ENCODE measurements at places on chromosomes 3 and 15. TPM values are rescaled to one million over a fixed set of nuclear protein-coding genes. Genes with fewer than 3 reads are reported as not detected.

- DNase-seq: peak; percentile 11
- H3K4me3 ChIP-seq: no peak overlapping the region
These were observed 127.2 kb upstream of the DLG1 start for GRCh38 chr3:197425485-197426120.

- H3K4me1 ChIP-seq: no peaks in the 10 kb centered on the region
- H3K36me3 ChIP-seq: no peaks in the 10 kb centered on the region
- no peak overlapping the region for H3K27ac ChIP-seq
- no peak overlapping the region for H3K4me3 ChIP-seq
- no peak for DNase-seq
These were observed 101.2 kb downstream of the TLE3 start for GRCh38 chr15:69996321-69997160.

- H3K4me3 ChIP-seq: no peak overlapping the region
- H3K27ac ChIP-seq: no peak overlapping the region
- DNase-seq: no peak
- H3K4me1 ChIP-seq: no peaks in the 10 kb centered on the region
- no peaks in the 10 kb centered on the region for H3K27me3 ChIP-seq
- no peaks in the 10 kb centered on the region for H3K36me3 ChIP-seq
These were observed 76.6 kb downstream of the GBE1 start for GRCh38 chr3:81684751-81685395.

The CLCN2 gene
- 6.5 TPM for total RNA-seq

DNA sequence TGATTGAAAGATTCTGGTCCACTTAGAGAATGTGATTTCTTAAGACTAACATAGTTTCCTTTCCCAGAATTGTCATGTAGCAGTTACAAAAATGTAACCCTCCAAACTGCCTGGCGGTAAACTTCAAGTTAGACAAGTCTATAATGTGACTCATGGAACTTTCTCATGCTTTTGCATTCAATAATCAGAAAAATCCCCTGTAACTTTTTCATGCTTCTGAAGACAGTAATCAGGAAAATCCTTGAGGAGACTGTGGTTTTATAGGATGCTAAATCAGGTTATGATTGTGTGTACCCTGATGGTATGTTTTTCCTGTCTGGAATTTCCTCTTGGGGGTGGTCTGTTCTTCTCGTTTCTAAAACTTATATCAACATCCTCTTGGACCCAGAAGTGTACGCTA, 74.0 kb upstream of the RARB start:
- no peak overlapping the region for H3K27ac ChIP-seq
- no peak overlapping the region for H3K4me3 ChIP-seq
- no peak for DNase-seq

DNA sequence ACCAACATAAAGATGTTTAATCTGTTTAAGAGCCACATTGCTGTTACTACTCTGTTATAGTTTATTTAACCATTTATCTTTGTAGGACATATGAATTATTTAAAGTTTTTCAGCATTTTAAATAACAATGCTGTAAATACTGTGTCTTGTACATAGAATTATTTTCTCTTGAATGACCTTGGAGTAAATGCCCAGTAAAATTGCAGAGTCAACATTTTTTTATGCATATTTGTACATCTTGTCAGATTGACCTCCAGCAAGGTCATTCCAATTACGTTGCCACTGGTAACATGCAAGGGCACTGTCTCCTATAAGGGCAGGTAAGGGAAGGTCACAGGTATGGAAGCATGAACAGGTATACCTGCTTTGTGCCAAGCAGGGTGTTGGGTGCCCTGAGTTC, 64.3 kb downstream of the RLBP1 start:
- no peak overlapping the region for H3K27ac ChIP-seq
- no peaks in the 10 kb centered on the region for H3K4me1 ChIP-seq
- no peak for DNase-seq
- H3K27me3 ChIP-seq: no peaks in the 10 kb centered on the region
- peaks cover 5% of the 10 kb centered on the region for H3K36me3 ChIP-seq

DNA sequence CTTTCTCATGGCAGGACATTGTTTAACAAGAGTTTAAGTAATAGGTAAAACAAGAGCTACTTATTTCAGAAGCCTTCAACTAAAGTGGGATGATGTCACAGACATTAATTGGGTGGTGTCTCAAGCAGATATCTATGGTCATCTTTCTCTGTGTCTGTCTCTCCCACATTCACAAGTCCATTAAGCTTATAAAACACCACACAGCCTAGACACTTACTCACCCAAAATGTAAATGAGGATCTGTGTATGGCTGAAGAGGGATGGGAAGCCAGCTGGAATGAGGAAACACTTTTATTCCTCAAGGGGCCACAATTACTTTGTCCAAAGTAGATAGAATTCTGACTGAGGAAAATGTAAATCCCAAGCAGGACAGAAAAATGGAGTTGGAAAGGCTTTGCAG, 183.8 kb downstream of the THRB start:
- no peaks in the 10 kb centered on the region for H3K4me1 ChIP-seq
- H3K27me3 ChIP-seq: peaks cover 2% of the 10 kb centered on the region
- no peak for DNase-seq

GRCh38 chr15:61034678-61035291, 194.3 kb downstream of the RORA start:
- peak; percentile 92 for DNase-seq
- no peak overlapping the region for H3K4me3 ChIP-seq
- peak overlapping the region; percentile 95 for H3K27ac ChIP-seq
- no peaks in the 10 kb centered on the region for H3K27me3 ChIP-seq
- H3K4me1 ChIP-seq: peaks cover 61% of the 10 kb centered on the region

- no peaks in the 10 kb centered on the region for H3K36me3 ChIP-seq
- H3K4me3 ChIP-seq: peak overlapping the region; percentile 71
- peaks cover 8% of the 10 kb centered on the region for H3K4me1 ChIP-seq
These were observed 1.6 kb upstream of the PPM1L start for GRCh38 chr3:160754371-160754854.

- no peak overlapping the region for H3K4me3 ChIP-seq
- no peak overlapping the region for H3K27ac ChIP-seq
These were observed 20.8 kb downstream of the TCF12 start for GRCh38 chr15:56939257-56939656.

The BNC1 gene
- 2.9 TPM for total RNA-seq

- no peak overlapping the region for H3K27ac ChIP-seq
- H3K27me3 ChIP-seq: no peaks in the 10 kb centered on the region
These were observed 183.3 kb downstream of the PDE8A start for GRCh38 chr15:85164841-85165466.

- peaks cover 42% of the 10 kb centered on the region for H3K4me1 ChIP-seq
- peak; percentile 25 for DNase-seq
- no peak overlapping the region for H3K27ac ChIP-seq
- no peaks in the 10 kb centered on the region for H3K27me3 ChIP-seq
- peaks cover 10% of the 10 kb centered on the region for H3K36me3 ChIP-seq
These were observed 2.9 kb downstream of the TLE3 start for GRCh38 chr15:70094690-70095311.

The THOC7 gene
- total RNA-seq: 68.7 TPM

The SLC28A2 gene
- not detected for total RNA-seq

The PPP1R14D gene
- not detected for total RNA-seq

The ADAMTS17 gene
- not detected for total RNA-seq

DNA sequence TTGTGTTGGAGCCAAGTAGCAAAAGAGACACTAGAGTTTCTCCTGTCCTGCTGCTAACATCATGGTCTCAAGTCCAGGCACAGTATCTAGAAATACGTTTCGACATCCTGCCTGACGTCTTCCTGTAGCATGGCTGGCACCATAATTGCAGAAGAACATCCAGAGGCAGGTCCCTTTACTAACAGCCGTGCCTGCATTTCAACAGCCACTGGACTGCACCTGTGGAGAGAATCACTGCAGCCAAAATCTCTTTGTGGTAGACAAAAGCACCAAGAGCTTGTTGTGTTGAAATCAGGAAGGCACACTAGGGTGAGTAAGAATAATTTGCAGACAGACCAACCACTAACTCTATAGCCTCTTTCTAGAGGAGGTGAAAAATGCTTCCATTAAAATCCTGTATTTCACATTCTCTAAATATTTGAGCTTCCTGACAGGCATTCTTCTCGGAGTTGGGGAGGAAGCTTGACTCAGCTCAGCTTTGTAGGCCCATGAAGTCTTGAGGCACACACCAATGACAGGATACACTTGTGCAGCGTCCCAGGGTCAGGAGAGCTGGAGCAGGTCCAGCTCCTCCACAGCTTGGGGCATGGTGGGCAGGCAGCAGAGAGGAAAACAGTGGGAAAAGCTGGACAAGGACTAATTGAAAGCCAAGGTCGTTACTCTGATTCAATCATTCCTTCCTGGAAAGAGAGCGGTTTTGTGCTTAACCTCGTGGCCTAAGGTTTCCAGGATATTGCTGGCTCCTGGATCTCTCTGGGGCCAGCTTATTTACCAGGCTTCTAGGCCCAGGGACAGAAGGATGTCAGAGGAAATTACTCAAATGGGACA, 244.9 kb downstream of the FAM43A start:
- H3K4me3 ChIP-seq: no peak overlapping the region
- peaks cover 47% of the 10 kb centered on the region for H3K4me1 ChIP-seq
- no peaks in the 10 kb centered on the region for H3K36me3 ChIP-seq
- H3K27ac ChIP-seq: peak overlapping the region; percentile 98
- H3K27me3 ChIP-seq: no peaks in the 10 kb centered on the region

DNA sequence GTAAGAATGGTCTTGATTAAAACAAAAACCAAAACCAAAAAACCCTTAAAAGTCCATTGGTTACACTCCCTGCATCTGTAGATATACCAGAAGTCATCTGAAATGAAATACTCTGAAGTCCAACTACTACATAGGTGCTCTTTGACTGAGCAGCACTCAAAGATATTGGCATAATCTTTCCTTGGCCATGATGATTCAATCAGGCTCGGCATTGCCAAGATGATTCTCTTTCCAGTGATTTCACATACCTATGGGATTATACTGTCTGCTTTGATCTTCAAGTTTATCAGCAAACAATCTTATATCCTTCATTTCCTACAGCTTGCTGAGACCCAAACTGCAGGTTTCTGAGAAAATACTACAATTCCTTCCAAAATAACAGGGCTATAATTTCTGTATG, 35.9 kb upstream of the DIPK2A start:
- H3K36me3 ChIP-seq: no peaks in the 10 kb centered on the region
- no peak overlapping the region for H3K27ac ChIP-seq
- H3K4me1 ChIP-seq: no peaks in the 10 kb centered on the region

- H3K4me3 ChIP-seq: no peak overlapping the region
- no peaks in the 10 kb centered on the region for H3K36me3 ChIP-seq
- no peak for DNase-seq
- H3K27ac ChIP-seq: no peak overlapping the region
- H3K27me3 ChIP-seq: peaks cover 9% of the 10 kb centered on the region
These were observed 755 bp downstream of the CD200R1 start for GRCh38 chr3:112974178-112974517.

DNA sequence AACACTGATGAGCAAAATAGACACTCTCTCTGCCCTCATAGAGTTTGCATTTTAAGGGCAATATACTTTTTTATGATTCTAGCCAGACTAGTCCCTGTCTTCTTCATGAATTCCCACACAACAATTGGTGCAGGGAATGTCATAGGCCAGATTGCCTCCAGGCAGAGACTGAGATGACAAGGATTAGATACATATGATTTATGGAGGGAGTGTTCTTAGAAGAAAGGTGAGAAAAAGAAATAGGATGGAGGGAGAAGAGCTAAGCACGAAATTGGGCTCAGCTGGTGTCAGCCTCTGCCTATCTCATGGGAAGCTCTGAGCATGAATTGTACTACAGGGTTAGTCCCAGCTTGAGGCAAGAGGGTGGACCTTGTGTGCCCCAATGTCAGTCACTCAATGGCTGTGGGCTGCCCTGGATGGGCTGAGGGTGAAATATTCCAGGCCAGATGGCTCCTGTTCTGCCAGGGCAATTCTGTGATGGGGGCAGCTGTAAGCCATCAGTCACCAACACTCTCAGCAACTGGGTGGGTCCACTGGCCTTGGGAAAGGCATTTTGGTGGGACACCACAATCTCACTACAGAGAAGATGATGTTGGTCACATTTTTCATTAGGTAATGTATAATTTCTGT, 31.1 kb downstream of the EIF1B start:
- peaks cover 3% of the 10 kb centered on the region for H3K27me3 ChIP-seq
- H3K27ac ChIP-seq: no peak overlapping the region
- H3K4me3 ChIP-seq: no peak overlapping the region
- H3K4me1 ChIP-seq: no peaks in the 10 kb centered on the region

GRCh38 chr3:141115789-141116541, 64.8 kb downstream of the SPSB4 start:
- H3K27ac ChIP-seq: no peak overlapping the region
- H3K36me3 ChIP-seq: no peaks in the 10 kb centered on the region
- H3K27me3 ChIP-seq: no peaks in the 10 kb centered on the region
- H3K4me1 ChIP-seq: no peaks in the 10 kb centered on the region
- no peak for DNase-seq
- no peak overlapping the region for H3K4me3 ChIP-seq

- H3K36me3 ChIP-seq: no peaks in the 10 kb centered on the region
- no peak overlapping the region for H3K4me3 ChIP-seq
- H3K4me1 ChIP-seq: no peaks in the 10 kb centered on the region
These were observed 38.6 kb downstream of the VIPR1 start for GRCh38 chr3:42541079-42541478.

DNA sequence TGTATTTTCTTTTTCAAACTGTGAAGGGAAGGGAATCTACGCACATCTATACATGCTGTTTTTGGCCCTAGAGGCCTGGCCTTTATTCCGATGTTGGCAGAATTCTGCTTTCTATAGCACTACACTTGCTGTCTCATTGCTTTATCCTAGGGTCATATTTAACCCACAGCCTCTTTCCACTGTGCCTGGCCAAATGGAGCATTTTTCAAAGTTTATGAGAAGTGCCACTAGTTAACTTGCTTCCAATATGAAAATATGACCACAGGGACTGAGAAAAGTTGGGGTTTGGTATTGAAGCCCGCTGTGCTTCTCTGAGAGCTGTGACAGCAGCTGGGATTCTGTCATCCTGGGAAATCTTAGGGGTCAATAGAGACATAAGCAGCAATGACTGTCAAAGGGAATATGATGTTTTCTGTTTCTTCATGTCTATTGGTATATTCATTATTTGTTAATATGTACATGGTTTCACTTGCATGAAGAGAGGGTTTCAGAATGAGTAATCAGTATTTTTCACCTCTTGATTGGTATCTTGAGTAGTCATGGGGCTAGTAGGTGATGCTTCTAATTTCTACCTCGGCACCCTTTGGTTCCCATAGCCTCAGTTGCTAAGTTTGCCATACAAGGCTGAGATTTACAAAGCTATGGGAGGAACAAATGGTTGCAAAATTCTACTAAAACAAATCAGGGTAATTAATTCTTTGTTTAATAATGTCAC, 275.8 kb upstream of the RBMS3 start:
- no peak overlapping the region for H3K27ac ChIP-seq
- DNase-seq: no peak
- no peaks in the 10 kb centered on the region for H3K36me3 ChIP-seq
- no peak overlapping the region for H3K4me3 ChIP-seq

GRCh38 chr3:143351895-143352608, 232.5 kb downstream of the CHST2 start:
- H3K27ac ChIP-seq: no peak overlapping the region
- peaks cover 3% of the 10 kb centered on the region for H3K4me1 ChIP-seq
- H3K36me3 ChIP-seq: no peaks in the 10 kb centered on the region
- H3K4me3 ChIP-seq: no peak overlapping the region
- H3K27me3 ChIP-seq: no peaks in the 10 kb centered on the region
